Body of pancreas (tissue), 4 donors: ENCODE measurements at places on chromosomes 2 and 18.

GRCh38 chr2:230356084-230356483 lies 29.1 kb downstream of the SP140L start:
- no peak overlapping the region for H3K27ac ChIP-seq
- H3K27me3 ChIP-seq, result no peaks in the 10 kb centered on the region
- H3K4me3 ChIP-seq, result no peak overlapping the region
- no peaks in the 10 kb centered on the region for H3K4me1 ChIP-seq

- no peak overlapping the region for H3K27ac ChIP-seq
- H3K36me3 ChIP-seq, result no peaks in the 10 kb centered on the region
- H3K4me3 ChIP-seq, result no peak overlapping the region
- no peak for DNase-seq
- H3K4me1 ChIP-seq, result no peaks in the 10 kb centered on the region
- H3K27me3 ChIP-seq, result no peaks in the 10 kb centered on the region
Measured at GRCh38 chr2:112342067-112342550, 66.7 kb downstream of the ZC3H6 start.

- no peak overlapping the region for H3K27ac ChIP-seq
- no peaks in the 10 kb centered on the region for H3K4me1 ChIP-seq
- DNase-seq, result no peak
- H3K36me3 ChIP-seq, result peaks cover 2% of the 10 kb centered on the region
Measured at GRCh38 chr2:182971820-182972547, 66.3 kb downstream of the NCKAP1 start.

DNA sequence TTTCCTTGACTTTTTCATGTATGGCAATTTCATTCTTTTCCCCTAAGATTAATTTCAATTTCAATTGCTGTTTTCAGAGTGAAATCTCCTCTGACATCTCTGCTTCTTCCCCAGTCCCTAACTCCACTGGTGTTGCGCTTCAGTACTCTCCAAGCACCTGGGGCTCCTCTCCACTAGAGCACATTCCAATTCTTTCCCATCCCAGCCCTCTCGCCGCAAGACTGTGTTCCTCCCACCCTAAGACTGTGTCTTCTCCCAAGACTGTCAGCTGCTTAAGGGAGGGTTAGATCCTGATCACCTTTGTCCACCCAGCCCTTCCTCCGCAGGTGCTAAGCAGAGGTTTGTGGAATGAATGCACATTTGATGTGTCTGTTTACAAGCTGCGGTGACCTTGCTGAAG lies 255.7 kb upstream of the CCDC68 start:
- H3K27ac ChIP-seq, result no peak overlapping the region
- H3K4me3 ChIP-seq, result no peak overlapping the region
- H3K27me3 ChIP-seq, result no peaks in the 10 kb centered on the region
- no peaks in the 10 kb centered on the region for H3K4me1 ChIP-seq
- DNase-seq, result no peak
- H3K36me3 ChIP-seq, result no peaks in the 10 kb centered on the region

GRCh38 chr2:42614838-42615237 lies 46.4 kb downstream of the MTA3 start:
- no peaks in the 10 kb centered on the region for H3K27me3 ChIP-seq
- no peaks in the 10 kb centered on the region for H3K36me3 ChIP-seq
- H3K4me1 ChIP-seq, result no peaks in the 10 kb centered on the region
- no peak for DNase-seq

GRCh38 chr2:99336804-99337112 lies 431 bp upstream of the EIF5B start:
- H3K4me3 ChIP-seq, result peak overlapping the region; percentile 79
- peak overlapping the region; percentile 78 for H3K27ac ChIP-seq
- no peak for DNase-seq
- H3K36me3 ChIP-seq, result no peaks in the 10 kb centered on the region

GRCh38 chr2:101127319-101128056 lies 23.7 kb downstream of the TBC1D8 start:
- H3K36me3 ChIP-seq, result no peaks in the 10 kb centered on the region
- H3K27ac ChIP-seq, result peak overlapping the region; percentile 74
- DNase-seq, result no peak
- H3K4me3 ChIP-seq, result no peak overlapping the region
- no peaks in the 10 kb centered on the region for H3K27me3 ChIP-seq

DNA sequence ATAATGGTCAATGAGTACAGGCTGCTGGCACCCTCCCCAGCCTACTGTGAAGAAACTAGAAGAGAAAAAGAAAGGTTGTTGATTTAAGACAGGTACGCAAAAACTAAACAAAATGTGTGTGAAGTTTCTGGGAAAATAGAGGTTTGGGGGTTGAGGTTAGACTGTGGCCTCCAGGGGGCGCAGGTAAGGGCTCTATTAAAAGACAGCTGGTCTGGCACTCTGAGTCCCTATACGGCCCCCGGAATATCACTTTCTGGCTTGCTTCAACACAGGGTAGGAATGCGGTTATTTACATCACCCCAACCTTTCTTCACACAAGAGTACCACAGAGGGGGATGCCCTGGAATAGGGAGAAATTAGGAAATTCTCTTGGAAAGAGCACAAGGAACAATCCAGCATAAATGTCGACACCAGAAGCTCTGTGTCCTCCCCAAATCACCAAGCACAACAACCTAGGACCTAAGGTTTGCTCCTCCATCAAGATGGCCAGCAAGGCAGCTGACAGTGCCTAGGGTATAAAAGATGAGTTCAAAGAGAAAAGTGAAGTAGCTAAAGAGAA lies 480.8 kb upstream of the KLHL29 start:
- H3K36me3 ChIP-seq, result no peaks in the 10 kb centered on the region
- H3K27me3 ChIP-seq, result no peaks in the 10 kb centered on the region
- peak; percentile 26 for DNase-seq
- H3K27ac ChIP-seq, result no peak overlapping the region

- no peak overlapping the region for H3K4me3 ChIP-seq
- no peak for DNase-seq
- H3K27me3 ChIP-seq, result no peaks in the 10 kb centered on the region
- no peaks in the 10 kb centered on the region for H3K36me3 ChIP-seq
Measured at GRCh38 chr2:109185338-109185737, 56.3 kb downstream of the SH3RF3 start.

GRCh38 chr18:35131387-35132020 lies 90.3 kb downstream of the MAPRE2 start:
- peak; percentile 27 for DNase-seq
- H3K27me3 ChIP-seq, result no peaks in the 10 kb centered on the region
- H3K27ac ChIP-seq, result no peak overlapping the region
- H3K4me3 ChIP-seq, result no peak overlapping the region
- peaks cover 2% of the 10 kb centered on the region for H3K36me3 ChIP-seq

DNA sequence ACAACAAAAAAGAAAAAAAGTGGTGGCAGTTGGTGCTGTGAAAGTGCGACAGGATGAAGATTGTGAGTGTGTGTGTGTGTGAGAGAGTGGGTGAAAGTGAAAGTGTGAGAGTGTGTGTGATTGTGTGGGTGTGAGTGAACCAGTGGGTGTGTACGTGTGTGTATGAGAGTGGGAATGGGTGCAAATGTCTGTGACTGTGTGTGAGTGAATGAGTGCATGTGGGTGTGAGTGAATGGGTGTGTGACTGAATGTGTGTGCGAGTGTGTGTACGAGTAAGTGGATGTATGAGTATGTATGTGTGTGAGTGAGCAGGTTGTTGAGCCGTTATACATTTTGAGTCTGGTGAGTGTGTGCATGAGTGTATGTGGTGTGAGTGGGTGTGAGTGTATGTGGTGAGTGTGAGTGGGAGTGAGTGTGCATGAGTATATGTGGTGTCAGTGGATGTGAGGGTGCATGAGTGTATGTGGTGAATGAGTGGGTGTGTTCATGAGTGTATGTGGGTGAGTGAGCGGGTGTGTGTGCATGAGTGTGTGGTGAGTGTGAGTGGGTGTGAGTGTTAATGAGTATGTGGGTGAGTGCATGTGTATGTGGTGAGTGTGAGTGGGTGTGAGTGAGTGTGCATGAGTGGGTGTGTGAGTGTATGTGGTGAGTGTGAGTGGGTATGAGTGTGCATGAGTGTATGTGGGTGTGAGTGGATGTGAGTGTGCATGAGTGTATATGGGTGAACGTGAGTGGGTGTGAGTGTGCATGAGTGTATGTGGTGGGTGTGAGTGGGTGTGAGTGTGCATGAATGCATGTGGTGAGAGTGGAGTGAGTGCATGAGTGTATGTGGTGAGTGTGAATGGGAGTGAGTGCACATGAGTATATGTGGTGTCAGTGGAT lies 69.3 kb upstream of the HPCAL1 start:
- DNase-seq, result no peak
- H3K27ac ChIP-seq, result no peak overlapping the region
- no peak overlapping the region for H3K4me3 ChIP-seq
- H3K4me1 ChIP-seq, result peaks cover 14% of the 10 kb centered on the region
- H3K36me3 ChIP-seq, result no peaks in the 10 kb centered on the region

DNA sequence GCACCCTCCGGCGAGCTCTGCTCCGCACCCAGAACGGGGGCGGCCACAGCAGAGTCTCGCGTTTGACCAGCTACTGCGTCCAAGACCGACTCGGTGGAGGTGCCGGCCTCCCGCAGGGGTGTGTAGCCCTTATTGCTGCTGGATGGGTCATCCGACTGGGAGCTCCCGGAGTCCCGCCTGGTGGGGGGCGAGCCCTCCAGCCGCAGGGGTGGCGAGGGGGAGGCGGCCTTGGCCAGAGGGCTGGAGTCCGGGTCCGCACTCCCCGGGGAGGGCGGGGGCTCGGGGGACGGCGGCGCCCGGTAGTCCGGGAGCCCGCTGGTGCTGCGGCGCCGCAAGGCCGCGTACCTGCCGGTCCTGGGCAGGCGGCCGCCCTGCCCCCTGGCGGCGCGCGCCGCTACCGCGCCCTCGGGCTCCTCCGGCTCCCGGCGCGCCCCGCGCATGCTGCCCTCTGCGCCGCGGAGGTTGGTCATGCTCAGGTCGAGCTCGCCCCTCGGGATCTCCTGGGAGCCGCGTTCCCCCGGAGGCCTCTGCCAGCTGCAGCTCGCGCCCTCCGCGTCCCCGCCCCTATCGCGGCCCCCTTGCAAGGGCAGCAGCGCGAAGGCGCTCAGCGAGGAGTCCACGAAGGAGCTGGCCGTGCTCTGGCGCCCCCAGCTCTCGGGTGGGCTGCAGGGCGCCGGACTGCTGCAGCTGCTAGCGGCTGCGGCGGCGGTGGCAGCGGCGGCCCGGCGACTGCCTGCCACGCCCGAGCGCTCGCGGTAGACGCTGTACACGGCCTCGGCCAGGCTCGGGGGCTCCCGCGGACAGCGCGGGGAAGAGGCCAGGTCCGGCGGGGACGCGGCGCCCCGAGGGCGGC lies 4.8 kb downstream of the TMEM200C start:
- peaks cover 23% of the 10 kb centered on the region for H3K4me1 ChIP-seq
- no peak overlapping the region for H3K4me3 ChIP-seq
- no peak overlapping the region for H3K27ac ChIP-seq
- H3K27me3 ChIP-seq, result peaks cover 28% of the 10 kb centered on the region

DNA sequence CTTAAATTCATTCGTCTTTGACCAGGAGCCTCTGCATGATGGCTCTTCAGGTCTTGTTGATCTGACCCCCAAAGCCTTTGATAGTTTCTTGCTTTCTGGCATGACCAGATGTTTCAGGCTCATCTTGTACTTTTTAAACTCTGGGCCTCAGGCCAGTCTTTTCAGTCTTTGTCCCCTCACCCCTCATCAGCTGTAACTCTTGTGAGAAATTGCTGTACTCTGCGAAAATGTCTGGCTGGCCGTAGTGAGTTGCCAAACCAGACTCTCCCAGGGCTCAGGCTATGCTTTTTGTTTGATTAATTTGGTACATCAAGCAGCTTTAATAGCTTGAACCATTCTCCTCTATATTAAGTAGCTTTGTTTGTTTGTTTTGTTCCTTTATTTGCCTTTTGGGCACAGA lies 75.9 kb downstream of the BABAM2 start:
- no peak overlapping the region for H3K4me3 ChIP-seq
- H3K27ac ChIP-seq, result no peak overlapping the region

GRCh38 chr18:24267878-24268277 lies 129.0 kb downstream of the CABYR start:
- no peaks in the 10 kb centered on the region for H3K27me3 ChIP-seq
- DNase-seq, result no peak
- H3K36me3 ChIP-seq, result no peaks in the 10 kb centered on the region
- peaks cover 7% of the 10 kb centered on the region for H3K4me1 ChIP-seq

DNA sequence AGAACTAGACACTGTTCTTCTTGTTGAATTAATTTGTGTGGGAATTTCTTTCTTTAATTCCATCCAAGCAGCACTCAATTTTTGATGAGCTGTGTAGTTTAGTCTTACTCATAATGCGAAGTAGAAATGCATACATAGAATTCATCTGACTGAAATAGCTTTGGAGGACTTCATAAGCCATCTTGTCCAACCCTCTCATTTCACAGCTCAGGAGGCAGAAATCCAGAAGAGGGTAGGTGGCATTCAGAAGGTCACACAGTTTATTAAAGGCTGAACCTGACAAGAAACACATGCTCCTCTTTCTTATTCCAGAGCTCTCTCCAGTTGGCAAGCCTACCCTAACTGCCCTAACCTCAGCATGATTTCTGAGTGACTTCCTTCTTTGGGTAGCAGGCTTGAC lies 169.2 kb upstream of the NOSTRIN start:
- no peak overlapping the region for H3K27ac ChIP-seq
- no peak overlapping the region for H3K4me3 ChIP-seq
- H3K4me1 ChIP-seq, result no peaks in the 10 kb centered on the region
- DNase-seq, result peak; percentile 6
- H3K27me3 ChIP-seq, result no peaks in the 10 kb centered on the region
- H3K36me3 ChIP-seq, result no peaks in the 10 kb centered on the region

- no peaks in the 10 kb centered on the region for H3K36me3 ChIP-seq
- H3K4me3 ChIP-seq, result no peak overlapping the region
- peaks cover 26% of the 10 kb centered on the region for H3K4me1 ChIP-seq
Measured at GRCh38 chr2:218964041-218964771, 4.7 kb downstream of the CDK5R2 start.

DNA sequence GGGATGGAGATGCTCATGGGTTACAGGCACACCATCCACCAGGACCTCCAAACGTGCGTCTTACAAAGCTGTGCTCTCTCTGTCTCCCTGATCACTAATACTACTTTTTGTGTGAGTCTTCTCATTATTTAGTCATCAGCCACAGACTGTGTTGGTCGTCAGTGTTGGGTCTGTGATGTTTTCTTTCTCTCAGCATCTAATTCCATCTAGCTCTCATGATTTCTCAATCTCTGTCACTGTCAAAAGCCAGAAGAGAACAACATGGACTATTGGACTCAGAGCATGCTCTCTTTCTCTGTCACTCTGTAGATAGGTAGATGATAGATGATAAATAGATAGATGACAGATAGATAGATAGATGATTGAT lies 6.0 kb upstream of the ARL4C start:
- no peak overlapping the region for H3K4me3 ChIP-seq
- DNase-seq, result no peak
- no peaks in the 10 kb centered on the region for H3K27me3 ChIP-seq
- H3K4me1 ChIP-seq, result no peaks in the 10 kb centered on the region
- no peak overlapping the region for H3K27ac ChIP-seq
- no peaks in the 10 kb centered on the region for H3K36me3 ChIP-seq

GRCh38 chr2:119716284-119716672 lies 37.3 kb downstream of the TMEM177 start:
- DNase-seq, result no peak
- no peak overlapping the region for H3K27ac ChIP-seq
- H3K4me1 ChIP-seq, result no peaks in the 10 kb centered on the region
- no peaks in the 10 kb centered on the region for H3K27me3 ChIP-seq
- H3K36me3 ChIP-seq, result no peaks in the 10 kb centered on the region
- no peak overlapping the region for H3K4me3 ChIP-seq
